RKO (cell line): ENCODE measurements at places on chromosomes 4 and X.

- no peak for DNase-seq
Observed at GRCh38 chr4:87030755-87031441, 96.1 kb downstream of the AFF1 start.

DNA sequence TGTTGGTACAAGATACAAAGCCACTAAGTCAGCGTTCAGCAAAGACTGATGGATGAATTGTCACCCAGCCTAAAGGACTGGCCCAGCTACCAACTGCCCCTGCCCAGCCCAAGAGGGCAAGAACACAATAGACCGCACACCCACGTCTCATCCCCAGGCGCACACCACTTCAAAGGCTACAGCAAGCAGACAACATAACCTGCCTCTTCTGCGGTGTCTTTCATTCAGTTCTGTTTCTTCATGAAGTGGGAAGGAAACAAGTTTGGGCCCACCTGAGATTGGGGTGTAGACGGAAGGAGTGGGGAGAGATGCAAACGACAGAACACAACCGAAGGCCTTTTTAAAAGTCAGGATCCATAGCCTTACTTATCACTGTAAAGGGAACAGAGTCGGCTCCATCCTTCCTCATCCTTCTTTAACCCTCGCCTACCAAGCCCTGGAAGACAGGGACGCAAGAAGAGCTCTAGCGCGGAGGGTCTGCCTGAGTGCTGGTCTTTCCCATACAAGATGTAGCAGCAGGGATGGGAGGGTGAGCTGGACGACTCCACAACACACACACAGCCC lies 691 bp downstream of the SCARB2 start:
- peak; percentile 62 for DNase-seq

GRCh38 chrX:68894142-68894512 lies 65.3 kb downstream of the EFNB1 start:
- no peak for DNase-seq

GRCh38 chrX:47361538-47362511 lies 8.6 kb upstream of the ZNF157 start:
- peak; percentile 19 for DNase-seq

GRCh38 chrX:23317799-23318724 lies 16.6 kb upstream of the PTCHD1 start:
- DNase-seq: peak; percentile 41

GRCh38 chr4:185532293-185532692 lies 3.0 kb downstream of the PDLIM3 start:
- DNase-seq: no peak

GRCh38 chrX:24168807-24169206 lies 19.3 kb downstream of the ZFX start:
- no peak for DNase-seq

DNA sequence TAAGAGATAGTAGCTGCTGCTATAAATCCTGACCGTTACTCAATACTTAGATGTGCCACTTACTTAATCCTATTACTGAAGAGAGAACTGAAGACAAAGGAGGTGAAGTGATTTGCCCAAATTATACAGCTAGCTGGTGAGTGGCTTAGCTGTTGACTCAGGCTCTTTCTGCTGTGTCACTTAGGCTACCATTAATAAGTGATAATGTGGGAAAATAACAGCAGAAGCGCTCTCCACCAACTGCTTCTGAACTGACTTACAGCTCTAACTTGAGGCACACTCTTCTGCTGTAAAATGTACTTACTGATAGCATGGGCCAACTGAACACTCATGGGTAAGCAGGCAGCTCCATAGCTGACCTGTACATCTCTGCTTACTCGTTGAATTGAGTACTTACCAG lies 7.5 kb upstream of the KLHL5 start:
- DNase-seq: no peak

DNA sequence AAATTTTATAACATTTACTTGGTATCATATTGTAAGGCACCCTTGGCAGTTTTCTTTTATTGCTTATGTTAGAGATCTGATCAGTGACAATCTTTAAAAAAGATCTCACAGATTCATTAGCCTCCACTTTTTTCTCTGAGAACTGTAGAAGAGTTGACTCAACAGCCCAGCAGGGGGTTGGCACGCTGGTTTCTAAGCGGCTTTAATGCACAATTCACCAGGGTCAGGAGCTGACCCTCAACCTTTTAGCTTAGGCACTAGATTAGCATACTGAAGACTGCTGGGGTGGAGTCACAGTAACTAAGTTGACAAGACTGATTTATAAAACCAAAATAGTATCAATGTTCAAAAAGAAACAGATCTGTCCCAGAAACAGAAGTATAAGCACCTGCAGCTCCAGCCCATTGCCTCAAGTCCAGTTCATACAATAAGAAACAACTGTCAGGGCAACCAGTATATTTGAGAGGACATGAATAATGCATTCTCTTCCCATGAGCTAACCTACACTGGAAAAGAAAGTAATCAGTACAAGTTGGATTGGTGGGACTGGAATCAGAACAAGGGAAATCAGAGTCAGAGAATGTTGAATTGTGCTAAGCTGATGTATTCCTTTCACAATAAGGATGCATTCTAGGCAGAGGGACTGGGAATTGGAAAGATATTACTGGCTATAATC lies 77.6 kb downstream of the PDE5A start:
- DNase-seq: peak; percentile 7
